Stimulated activated CD4-positive, alpha-beta T cell treated with anti-CD3 and anti-CD28 coated beads, TNF-alpha, amount 100 ng/mL, for 24 hours (primary cell): ENCODE measurements at places on chromosomes 7 and 10.

DNA sequence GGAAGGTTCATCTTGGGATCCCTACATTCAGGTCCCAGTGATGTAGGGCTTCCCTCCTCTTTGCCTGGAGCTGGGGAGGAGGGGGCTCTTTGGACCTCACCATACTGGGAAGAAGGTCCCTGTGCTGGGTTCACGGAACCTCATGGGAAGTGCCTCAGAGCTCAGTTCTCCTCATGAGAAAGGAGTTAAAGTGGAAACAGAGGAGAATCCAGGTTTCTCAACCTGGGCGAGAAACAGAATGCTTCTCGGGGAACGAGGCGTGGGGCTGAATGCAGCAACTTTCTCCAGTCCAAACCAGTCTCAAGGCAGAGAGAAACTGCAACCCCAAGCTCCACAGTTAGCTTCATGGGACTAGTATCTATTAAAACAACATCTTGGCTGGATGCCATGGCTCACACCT, 382.7 kb upstream of the FOXK1 start:
- DNase-seq, result no peak

DNA sequence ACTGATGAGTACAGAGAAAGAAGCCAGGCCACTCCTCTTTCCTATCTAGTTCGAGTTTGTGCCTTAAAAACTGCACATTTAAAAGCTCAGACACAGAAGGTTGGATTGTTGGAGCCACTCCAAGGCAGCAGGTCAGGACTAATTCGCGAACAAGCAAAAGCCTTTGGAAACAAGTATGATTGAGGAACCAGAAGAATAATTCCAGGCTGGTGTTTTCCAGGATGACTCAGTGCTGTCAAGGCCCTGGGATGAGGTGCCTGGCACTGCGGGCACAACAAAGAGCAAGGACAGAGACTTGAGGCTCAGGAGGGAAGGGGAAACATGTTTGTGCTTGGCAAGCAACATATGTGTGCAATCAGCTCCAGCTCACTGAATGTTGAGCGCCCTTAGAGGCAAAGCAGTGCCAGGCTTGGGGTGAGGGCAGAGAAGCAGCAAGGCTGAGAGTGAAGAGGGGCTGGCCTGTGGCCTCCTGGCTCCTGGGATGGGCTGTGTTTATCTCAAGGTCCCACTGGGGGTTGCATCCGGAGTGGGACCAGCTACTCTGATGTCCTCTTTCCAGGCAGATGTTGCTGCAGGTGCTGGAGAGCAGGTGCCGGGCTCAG, 44.1 kb downstream of the VSTM4 start:
- DNase-seq, result no peak

DNA sequence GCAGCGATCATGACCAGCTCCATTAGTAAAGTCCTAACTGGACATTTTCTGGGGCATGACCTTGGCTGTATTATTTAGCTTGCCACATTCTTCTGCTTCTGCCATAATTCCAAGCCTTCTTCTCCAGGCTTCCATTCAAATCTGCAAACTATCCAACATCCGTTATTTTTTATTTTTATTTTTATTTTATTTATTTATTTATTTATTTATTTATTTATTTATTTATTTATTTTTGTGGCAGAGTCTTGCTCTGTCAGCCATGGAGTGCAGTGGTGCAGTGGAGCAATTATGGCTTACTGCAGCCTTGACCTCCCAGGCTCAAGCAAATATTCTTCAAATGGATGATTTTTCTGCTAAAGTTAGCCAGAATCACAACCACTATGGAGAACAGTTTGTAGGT, 187.2 kb upstream of the CDK1 start:
- no peak for DNase-seq

DNA sequence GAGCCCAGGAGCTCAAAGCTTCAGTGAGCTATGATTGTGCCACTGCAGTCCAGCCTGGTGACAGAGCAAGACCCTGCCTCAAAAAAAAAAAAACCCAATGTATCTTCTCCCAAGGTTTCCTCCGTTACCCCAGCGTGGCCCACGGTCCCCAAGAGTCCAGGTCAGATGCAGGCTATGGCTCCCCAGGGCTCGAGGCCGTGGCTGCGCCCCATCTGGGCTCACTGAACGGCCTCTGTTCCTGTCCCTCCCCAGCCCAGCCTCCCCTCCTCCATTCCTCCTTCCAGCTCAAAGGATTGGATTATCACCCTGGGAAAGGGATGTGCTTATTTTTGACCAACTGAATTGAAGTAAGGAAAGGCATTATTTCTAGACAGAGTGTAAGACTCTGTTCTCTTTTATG, 31.0 kb downstream of the STK32C start:
- DNase-seq, result no peak

GRCh38 chr7:50121286-50121685, 28.2 kb upstream of the ZPBP start:
- no peak for DNase-seq

DNA sequence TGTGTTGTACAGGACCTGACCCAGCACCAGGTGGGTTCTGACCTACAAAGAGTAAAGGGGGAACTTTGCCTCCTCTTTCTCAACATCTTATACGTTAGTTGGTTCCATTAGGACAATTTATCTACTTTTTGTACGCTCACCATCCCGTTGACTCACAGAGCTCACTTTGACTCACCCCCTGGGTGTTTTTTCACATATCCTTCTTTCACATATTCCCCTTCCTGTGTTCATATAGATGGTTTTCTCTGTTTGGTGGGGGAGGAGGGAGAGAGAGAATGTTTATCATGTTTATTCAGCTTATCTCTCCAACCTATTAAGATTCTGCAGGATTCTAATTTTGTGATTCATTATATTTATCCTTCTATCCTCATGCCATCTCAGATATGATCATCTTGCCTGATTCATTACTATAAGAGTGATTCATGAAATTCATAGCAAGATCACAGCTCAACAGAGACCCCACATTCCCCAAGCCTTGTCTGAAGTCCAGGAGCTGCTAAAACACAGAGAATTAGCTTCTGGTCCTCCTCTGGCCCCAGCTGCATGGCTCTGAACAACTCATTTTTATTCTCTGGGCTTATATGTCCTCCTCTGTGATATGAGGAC, 37.2 kb downstream of the PRSS2 start:
- no peak for DNase-seq

DNA sequence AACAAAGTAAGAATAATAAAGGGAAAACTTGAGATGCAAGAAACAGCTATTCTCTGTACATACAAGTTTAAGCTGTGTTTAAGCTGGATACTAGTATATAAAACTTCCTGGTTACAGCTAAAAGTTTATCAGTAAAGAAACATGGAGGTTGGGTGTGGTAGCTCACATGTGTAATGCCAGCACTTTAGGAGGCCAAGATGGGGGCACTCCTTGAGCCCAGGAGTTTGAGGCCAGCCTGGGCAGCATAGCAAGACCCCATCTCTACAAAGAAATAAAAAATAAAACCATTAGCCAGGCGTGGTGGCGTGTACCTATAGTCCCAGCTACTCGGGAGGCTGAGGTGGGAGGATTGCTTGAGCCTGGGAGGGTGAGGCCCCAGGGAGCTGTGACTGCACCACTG, 3.2 kb downstream of the RSU1 start:
- no peak for DNase-seq

DNA sequence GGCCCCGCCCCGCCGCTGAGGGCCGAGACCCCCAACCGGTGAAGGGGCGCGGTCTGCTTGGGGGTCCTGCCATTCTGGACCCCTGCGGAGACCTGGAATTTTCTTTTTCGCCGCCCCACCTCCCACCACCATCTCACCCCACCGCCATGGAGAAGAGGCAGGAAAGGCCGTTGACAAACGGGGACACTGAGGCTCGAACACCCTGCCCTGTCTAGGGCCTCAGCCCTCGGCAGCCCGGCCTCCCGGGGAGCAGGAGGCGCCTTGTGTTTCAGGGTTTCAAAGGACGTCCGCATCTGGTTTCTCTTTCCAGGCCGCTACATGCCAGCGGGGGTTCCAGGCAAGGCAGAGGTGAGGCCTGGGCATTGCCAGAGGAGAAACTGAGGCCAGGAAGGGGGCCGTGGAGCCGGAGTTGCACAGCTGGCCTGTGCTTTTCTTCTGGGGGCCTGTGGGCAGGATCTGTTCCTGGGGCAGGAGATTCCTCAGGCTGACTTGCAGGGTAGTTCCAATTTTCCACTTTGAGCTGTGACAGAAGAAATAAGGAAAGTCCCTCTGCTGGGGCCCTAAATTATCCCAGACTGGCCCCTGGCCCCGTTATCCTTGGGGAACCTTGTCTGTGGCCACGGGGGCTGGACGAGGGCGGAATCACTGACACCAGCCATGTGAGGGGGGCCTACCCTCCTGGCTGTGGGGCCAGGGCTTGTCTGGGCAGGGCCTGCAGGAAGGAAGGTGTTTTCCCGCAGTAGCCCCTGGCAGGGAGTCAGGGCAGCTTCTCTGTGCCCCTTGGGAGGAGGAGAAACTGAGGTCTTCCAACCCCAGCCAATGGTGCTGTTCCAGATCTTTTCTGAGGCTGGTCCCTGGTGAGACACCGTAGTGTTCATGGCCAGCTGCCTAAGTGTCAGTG, 900 bp upstream of the MICALL2 start:
- DNase-seq, result no peak

- no peak for DNase-seq
Observed at GRCh38 chr7:134654104-134654775, 7.6 kb downstream of the BPGM start.

GRCh38 chr7:1859266-1860035, 189.4 kb downstream of the ELFN1 start:
- no peak for DNase-seq

DNA sequence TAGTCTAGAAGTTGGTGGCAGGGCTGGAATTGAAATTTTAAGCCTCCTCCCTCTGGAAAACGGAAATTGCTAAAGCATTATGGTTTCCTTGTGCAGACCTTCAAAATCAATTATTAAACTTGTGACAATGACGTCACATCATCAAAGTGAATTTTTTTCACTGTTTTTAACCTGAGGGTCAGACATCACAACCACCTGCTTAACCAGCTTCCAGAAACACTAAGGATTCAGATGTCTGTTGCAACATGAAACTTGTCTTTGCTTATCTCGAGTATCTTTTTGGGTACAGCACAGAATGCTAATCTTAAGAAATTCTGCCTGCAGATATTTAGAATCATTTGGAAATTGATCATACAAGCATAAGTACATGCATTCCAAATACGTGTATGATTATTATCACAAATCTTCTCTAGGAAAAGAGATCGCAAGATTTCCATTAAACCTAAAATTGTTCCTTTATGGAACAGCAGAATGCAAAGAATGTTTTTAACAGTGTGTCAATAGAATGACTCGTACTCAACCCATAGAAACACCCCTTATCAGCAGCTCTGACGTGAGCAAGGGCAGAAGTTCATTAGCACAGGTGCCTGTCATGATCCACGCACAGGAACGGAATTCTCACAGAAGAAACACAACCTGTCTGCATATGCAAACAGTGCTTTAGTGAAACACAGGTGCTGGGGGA, 4.1 kb upstream of the GTPBP4 start:
- DNase-seq, result no peak

DNA sequence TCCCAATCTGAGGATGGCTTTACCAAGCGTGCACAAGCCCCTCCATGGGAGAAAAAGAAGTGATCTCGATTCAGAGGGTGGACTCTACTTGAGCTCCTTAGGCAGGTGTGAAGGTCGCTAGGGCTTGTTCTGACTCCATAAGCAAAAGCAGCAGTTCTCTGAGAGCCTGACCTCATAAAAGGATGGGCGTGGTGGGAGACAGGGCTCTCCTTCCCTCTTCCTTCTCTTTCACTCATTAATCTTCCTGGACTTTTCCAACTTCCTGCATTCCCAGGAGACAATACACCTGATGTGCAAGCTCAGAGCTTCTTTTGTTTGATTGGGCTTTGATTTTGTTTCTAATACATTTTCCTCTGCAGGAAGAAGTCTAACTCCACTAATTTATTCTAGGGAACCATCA, 22.3 kb upstream of the TMEM72 start:
- DNase-seq, result no peak
